ENCODE measurements at places on chromosomes 12 and 14. TPM values are rescaled to one million over a fixed set of nuclear protein-coding genes. Genes with fewer than 3 reads are reported as not detected.

BATF gene
- total RNA-seq, result 74.6 TPM

GRCh38 chr14:68364792-68365192 is 428.1 kb downstream of the ZFP36L1 start:
- H3K4me3 ChIP-seq, result no peak overlapping the region
- H3K27me3 ChIP-seq, result no peaks in the 10 kb centered on the region
- no peaks in the 10 kb centered on the region for H3K36me3 ChIP-seq
- H3K27ac ChIP-seq, result no peak overlapping the region
- no peak for DNase-seq

RAD51B gene
- total RNA-seq, result 35.3 TPM

DNA sequence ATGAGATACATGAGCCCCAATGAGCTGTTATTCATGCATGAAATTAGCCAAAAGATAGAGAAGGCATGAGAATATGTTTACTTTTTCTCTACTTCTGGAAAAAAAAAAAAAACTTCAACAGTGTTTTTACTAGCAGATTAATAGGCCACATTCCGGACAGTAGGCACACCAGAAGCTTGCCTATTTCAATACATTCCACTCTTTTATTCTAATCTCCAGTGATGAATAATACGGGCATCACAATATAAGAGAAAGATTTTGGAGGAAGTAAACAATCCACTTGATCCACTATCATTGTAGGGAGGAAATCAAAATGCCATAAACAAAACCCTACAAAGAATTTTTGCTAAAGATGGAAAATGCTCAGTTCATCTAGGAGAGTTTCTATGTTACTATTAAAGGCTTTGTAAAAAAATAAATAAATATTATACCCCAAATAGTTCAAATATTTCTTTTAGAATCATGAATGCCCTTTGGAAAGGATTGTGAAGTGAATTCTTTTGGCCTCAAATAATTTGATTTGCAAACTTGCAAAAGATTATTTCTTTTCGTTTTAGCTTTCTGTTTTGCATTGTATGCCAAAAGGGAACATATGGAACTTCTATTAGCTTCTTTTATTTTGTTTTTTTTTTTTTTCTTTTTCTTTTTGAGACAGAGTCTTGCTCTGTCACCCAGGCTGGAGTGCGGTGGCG is 232.6 kb downstream of the EPS8 start:
- DNase-seq, result no peak
- no peaks in the 10 kb centered on the region for H3K36me3 ChIP-seq
- no peak overlapping the region for H3K4me3 ChIP-seq
- peaks cover 2% of the 10 kb centered on the region for H3K27me3 ChIP-seq

KRT3 gene
- not detected for total RNA-seq

GRCh38 chr14:65223636-65224035 is 121.3 kb upstream of the MAX start:
- H3K27ac ChIP-seq, result no peak overlapping the region
- peaks cover 49% of the 10 kb centered on the region for H3K4me1 ChIP-seq
- H3K27me3 ChIP-seq, result no peaks in the 10 kb centered on the region
- no peaks in the 10 kb centered on the region for H3K36me3 ChIP-seq

FOXN4 gene
- total RNA-seq, result not detected

- H3K36me3 ChIP-seq, result no peaks in the 10 kb centered on the region
- no peaks in the 10 kb centered on the region for H3K4me1 ChIP-seq
- no peak for DNase-seq
- no peaks in the 10 kb centered on the region for H3K27me3 ChIP-seq
- no peak overlapping the region for H3K27ac ChIP-seq
These were observed 347.7 kb downstream of the TMEM132D start for GRCh38 chr12:129556082-129556481.

DNA sequence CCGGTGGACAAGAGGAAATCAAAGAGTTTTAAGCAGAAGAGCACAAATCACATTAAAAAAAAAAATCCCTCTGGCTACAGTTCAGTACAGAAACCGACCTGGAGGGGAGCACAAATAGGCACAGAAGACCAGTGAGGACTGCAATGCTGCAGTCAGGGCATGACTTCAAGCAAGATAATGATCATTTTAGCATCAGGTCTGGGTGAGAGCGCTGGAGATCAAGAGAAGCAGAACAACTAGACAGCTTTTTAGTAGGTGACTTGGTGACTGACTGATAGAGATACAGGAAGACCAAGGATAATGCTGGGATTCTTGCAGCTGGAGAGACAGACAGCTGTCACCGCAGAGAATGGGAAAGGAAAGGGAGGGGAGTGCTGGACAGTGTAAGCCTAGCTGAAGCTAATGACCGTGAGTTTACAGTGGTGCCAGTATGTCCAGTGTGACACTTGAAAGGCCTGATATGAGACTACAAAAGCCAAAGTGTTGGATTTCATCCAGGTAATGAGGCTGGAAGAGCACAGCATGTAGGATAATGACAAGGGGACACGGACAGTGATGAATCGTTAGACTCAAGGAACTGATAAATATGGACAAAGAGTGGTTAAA is 5.6 kb downstream of the NFYB start:
- H3K27ac ChIP-seq, result no peak overlapping the region
- H3K4me3 ChIP-seq, result no peak overlapping the region
- H3K27me3 ChIP-seq, result no peaks in the 10 kb centered on the region

DNA sequence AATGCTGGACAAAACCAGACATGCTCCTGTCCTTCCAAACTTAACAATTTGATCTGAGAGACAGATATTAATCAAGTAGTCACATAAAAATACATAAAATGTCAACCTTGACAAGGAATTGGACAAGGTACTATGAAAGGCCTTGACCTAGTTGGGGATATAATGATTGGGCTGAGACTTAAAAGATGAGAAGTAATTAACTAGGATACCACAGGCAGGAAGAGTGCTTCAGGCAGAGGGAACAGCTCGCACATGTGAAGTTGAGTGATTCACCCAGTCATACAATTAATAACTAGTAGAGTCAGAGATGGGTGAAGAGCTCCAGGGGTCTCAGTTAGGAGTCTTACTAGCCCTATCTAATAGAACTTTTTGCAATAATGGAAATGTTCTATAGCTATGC is 259.5 kb downstream of the MSRB3 start:
- no peak for DNase-seq
- H3K4me3 ChIP-seq, result no peak overlapping the region
- H3K36me3 ChIP-seq, result no peaks in the 10 kb centered on the region
- no peaks in the 10 kb centered on the region for H3K27me3 ChIP-seq

- H3K36me3 ChIP-seq, result no peaks in the 10 kb centered on the region
- peaks cover 42% of the 10 kb centered on the region for H3K4me1 ChIP-seq
- H3K4me3 ChIP-seq, result no peak overlapping the region
- H3K27me3 ChIP-seq, result no peaks in the 10 kb centered on the region
These were observed 6.8 kb upstream of the CHD4 start for GRCh38 chr12:6613776-6614512.

- no peaks in the 10 kb centered on the region for H3K36me3 ChIP-seq
- H3K4me1 ChIP-seq, result no peaks in the 10 kb centered on the region
- no peak for DNase-seq
- H3K27ac ChIP-seq, result no peak overlapping the region
- no peak overlapping the region for H3K4me3 ChIP-seq
These were observed 31.6 kb upstream of the PTPRQ start for GRCh38 chr12:80412343-80412953.

GRCh38 chr12:989051-989450 is 2.0 kb upstream of the ERC1 start:
- H3K4me3 ChIP-seq, result peak overlapping the region; percentile 38
- peaks cover 14% of the 10 kb centered on the region for H3K27me3 ChIP-seq
- H3K36me3 ChIP-seq, result peaks cover 6% of the 10 kb centered on the region
- DNase-seq, result no peak

NANOG gene
- total RNA-seq, result not detected

DNA sequence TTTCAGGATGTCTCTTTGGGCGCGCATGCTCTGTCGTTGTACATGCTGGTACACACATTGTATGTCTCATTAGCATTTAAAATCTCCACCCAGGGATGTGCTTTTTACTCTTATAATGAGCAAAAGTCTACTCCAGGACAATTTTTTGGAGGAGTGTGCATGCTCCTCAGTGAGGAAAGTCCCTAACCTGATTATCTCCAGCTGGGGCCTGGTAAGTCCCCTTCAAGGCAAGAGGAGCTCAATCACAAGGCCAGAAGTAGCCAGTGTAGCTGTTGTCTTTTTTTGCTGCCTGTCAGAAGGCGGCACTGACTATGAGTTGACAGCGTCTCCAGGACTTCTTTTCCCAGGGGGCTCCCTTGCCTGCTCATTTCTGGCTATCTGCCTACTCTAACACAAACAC is 218.3 kb upstream of the CNTN1 start:
- H3K27ac ChIP-seq, result no peak overlapping the region
- no peak for DNase-seq
- H3K27me3 ChIP-seq, result no peaks in the 10 kb centered on the region
- H3K4me1 ChIP-seq, result no peaks in the 10 kb centered on the region

- no peak for DNase-seq
- no peaks in the 10 kb centered on the region for H3K36me3 ChIP-seq
- no peaks in the 10 kb centered on the region for H3K27me3 ChIP-seq
These were observed 307.2 kb upstream of the SFSWAP start for GRCh38 chr12:131403676-131404075.

GRCh38 chr14:52377940-52378339 is 63.8 kb downstream of the PTGER2 start:
- no peak overlapping the region for H3K4me3 ChIP-seq
- no peak for DNase-seq
- H3K27me3 ChIP-seq, result no peaks in the 10 kb centered on the region
- no peak overlapping the region for H3K27ac ChIP-seq
- peaks cover 20% of the 10 kb centered on the region for H3K4me1 ChIP-seq

DNA sequence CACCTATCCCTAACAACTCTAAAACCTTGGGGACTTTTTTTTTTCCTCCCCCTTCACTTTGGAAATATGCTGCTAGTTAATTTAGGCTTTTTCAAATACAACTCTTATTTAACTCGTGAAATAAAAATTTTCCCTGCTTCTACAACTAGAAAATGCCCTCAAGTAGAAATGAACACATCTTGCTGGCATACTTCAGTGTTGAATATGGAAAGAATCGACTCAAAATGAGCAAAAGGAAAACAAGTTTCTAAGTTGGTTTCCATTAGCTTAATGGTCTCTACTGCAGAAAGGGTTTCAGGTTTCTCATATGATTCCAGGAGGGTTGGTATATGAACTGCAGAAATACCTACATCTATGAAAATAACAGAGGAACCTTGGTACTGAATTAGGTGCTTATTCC is 118.3 kb upstream of the TMTC1 start:
- H3K36me3 ChIP-seq, result no peaks in the 10 kb centered on the region
- H3K4me3 ChIP-seq, result no peak overlapping the region
- no peaks in the 10 kb centered on the region for H3K4me1 ChIP-seq
- H3K27me3 ChIP-seq, result no peaks in the 10 kb centered on the region
- DNase-seq, result no peak
- no peak overlapping the region for H3K27ac ChIP-seq

- no peak overlapping the region for H3K4me3 ChIP-seq
- H3K27me3 ChIP-seq, result no peaks in the 10 kb centered on the region
- H3K36me3 ChIP-seq, result peaks cover 1% of the 10 kb centered on the region
These were observed 24.6 kb downstream of the TPCN1 start for GRCh38 chr12:113245695-113246477.

SSPN gene
- total RNA-seq, result not detected

Measured in activated CD8-positive, alpha-beta memory T cell treated with anti-CD3 and anti-CD28 coated beads, Interleukin-2, amount 10 ng/mL, durations not matched to agents 7 days and 5 days (primary cell).